Head of caudate nucleus (tissue), 42 donors: ENCODE measurements at places on chromosomes 7 and 10.

- no peak for DNase-seq
Observed at GRCh38 chr10:110254467-110254866, 47.1 kb downstream of the MXI1 start.

GRCh38 chr7:2151801-2152612 is 80.7 kb downstream of the MAD1L1 start:
- no peak for DNase-seq

- DNase-seq: no peak
Observed at GRCh38 chr7:103686763-103687162, 240.8 kb upstream of the SLC26A5 start.

DNA sequence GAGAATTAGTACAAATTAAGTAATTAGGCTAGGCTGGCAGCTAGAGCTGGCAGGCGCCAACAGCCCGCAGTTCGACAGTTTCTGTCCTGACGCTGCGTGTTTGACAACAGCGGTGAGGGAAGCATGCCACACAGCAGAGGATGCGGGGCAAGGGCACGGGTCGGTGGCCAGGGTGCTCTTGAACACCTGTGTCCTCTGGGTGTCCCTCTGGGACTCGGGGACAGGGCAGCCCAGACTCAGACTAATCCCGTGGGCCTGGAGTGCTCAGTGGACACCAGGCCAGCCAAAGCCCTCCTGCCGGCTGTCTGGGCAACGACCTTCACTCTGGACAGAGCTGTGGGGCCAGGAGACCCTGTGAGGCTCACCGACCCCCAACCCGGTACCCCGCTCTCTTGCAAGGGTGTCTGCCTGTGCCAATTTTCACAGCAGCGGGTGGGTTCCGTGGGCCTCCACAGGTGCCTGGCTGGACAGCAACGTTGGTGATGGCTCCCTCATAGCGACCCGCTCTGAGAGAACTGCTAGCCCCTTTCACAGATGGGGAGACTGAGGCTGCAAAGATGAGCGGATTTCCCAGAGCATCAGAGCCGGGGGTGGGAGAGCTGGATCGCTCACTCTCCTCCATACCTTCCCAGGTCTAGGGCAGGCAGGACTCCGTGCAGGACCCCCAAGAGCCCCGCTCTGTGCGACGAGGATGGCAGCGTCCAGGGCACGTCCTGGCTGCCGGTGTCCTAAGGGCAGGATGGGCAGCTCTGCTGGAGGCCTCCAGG is 48.5 kb downstream of the FOXL3 start:
- no peak for DNase-seq

- no peak for DNase-seq
Observed at GRCh38 chr7:141739250-141739649, 1.1 kb downstream of the SSBP1 start.

DNA sequence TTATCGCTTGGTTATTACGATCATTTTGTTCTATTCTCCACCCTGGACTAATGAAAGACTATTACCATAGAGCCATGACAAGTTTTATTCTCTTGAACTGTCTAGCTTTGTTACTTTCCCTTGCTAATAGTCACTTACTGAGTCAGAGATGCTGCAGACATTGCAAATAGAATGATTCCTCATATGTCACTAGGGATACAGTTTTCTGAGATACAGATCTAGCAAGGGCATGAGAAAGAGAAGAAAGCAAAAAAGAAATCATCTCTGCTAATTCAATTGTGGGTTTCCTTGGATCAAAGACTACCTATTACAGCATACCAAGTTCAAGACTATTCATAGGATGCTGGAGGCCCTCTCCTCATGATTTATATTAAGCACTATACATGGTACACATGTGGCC is 204.3 kb downstream of the MBL2 start:
- no peak for DNase-seq

GRCh38 chr7:151795168-151795811 is 81.6 kb downstream of the PRKAG2 start:
- DNase-seq: peak; percentile 82

- DNase-seq: no peak
Observed at GRCh38 chr7:42934291-42934690, 2.1 kb downstream of the MRPL32 start.

DNA sequence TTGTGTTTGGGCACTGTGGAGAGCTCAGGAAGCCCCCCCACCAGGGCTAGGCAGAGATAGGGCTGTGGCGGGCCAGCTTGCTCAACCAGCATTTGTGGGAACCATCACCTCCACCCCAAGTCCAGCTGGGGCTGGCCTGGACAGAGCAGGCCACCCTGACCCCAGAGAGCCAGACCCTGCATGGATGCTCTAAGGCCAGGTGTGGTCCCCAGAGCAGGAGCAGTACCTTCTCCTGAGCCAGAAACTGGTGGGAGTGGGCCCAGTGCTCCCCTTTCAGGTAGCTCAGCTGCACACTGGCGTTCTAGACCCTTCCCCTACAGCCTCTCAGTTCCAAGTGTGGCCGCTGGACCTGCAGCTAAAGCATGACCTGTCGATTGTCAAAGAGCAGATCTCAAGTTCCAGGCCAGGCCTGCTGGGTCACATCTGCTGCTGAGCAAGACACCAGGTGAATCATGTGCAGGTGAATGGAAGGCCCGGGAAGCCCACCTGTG is 57.2 kb downstream of the RASGEF1A start:
- DNase-seq: no peak

GRCh38 chr10:86583983-86584382 is 62.4 kb upstream of the WAPL start:
- DNase-seq: no peak
